ENCODE measurements at places on chromosomes 3 and 15.
A peak's percentile ranks its signal among the peaks of the same experiment; 100 is the strongest.

- H3K4me1 ChIP-seq = no peaks in the 10 kb centered on the region
- no peak overlapping the region for H3K27ac ChIP-seq
Observed at GRCh38 chr3:16570113-16570512, 35.1 kb downstream of the DAZL start.

DNA sequence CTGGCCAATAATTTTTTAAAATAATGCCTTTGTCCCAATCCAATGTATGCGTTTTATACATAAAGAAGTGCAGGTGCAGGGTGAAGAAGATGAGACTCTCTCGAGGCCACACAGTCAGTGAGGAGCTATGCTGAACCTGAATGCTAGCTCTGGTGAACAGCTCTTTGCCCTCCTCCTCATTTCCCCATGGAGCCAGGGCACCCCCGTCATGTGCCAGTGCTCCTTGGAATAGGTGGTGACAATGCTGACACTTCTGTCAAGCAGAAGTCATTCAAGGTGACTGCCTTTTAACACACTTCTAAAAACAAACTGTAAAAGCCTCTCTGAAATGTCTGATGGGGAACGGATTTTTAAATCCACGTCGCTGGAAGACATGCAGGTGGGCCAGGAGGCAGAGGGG lies 162.4 kb upstream of the WNT5A start:
- H3K36me3 ChIP-seq = no peaks in the 10 kb centered on the region
- peaks cover 7% of the 10 kb centered on the region for H3K4me1 ChIP-seq
- no peak overlapping the region for H3K4me3 ChIP-seq

GRCh38 chr3:137992592-137992991 lies 17.4 kb upstream of the CLDN18 start:
- no peak for DNase-seq
- no peak overlapping the region for H3K27ac ChIP-seq
- peaks cover 4% of the 10 kb centered on the region for H3K27me3 ChIP-seq
- H3K4me3 ChIP-seq = no peak overlapping the region
- H3K4me1 ChIP-seq = no peaks in the 10 kb centered on the region

- no peaks in the 10 kb centered on the region for H3K4me1 ChIP-seq
- H3K27me3 ChIP-seq = peaks cover 36% of the 10 kb centered on the region
- H3K36me3 ChIP-seq = no peaks in the 10 kb centered on the region
- peak; percentile 73 for DNase-seq
Observed at GRCh38 chr3:16177962-16178627, 3.6 kb downstream of the GALNT15 start.

DNA sequence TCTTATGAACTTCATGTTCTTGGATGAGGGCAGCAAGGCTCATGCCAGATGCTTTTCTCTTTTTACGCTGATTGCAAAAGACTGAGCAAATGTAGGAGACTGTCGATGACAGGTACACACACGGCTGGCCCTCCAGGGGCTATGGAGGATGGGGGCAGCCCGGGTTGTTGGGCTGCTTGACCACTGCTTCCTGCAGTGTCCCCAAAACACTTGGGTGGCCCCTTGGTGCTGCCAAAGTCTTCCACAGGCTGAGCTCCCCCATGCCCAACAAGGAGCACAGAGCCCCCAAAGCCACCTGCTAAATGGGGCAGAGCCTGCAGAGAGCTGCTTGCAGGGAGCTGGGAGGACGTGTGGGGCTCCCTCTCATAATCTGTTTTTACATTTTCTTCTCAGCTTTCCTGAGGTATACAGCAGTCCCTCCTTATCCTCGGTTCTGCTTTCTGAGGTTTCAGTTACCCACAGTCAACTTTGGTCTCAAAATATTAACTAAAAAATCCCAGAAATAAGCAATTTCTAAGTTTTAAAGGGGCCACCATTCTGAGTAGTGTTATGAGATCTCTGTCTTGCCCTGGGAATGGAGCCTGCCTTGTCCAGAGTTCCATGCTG lies 7.3 kb downstream of the PRR23E start:
- H3K36me3 ChIP-seq = no peaks in the 10 kb centered on the region
- no peak overlapping the region for H3K4me3 ChIP-seq
- no peak overlapping the region for H3K27ac ChIP-seq
- H3K4me1 ChIP-seq = no peaks in the 10 kb centered on the region

DNA sequence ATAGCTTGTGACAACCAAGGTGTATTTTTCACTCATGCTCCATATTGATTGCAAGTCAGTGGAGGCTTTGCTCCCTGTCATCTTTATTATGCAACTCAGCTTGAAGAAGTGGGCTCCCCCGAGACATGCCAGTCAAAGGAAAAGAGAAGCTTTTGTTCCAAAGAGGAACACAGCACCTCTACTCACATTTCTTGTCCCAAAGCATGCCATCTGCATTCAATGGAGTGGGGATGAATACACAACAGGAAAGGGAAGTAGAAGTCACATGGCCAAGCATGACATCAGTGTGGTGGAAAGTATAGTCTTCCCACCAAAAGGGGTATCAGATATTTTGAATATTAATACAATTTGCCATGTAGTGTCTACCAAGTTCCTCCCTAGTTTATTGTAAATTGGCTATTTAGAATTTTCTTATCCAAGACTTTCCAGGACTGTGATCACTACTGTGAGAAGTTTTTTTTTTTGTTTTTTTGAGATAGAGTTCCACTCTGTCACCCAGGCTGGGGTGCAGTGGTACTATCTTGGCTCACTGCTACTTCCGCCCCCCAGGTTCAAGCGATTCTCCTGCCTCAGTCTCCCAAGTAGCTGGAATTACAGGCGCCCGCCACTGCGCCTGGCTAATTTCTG lies 114.5 kb downstream of the GMPS start:
- H3K27me3 ChIP-seq = peaks cover 12% of the 10 kb centered on the region
- H3K36me3 ChIP-seq = no peaks in the 10 kb centered on the region
- no peak overlapping the region for H3K27ac ChIP-seq
- no peak for DNase-seq

- no peak overlapping the region for H3K27ac ChIP-seq
- H3K27me3 ChIP-seq = peaks cover 8% of the 10 kb centered on the region
- no peaks in the 10 kb centered on the region for H3K4me1 ChIP-seq
- no peaks in the 10 kb centered on the region for H3K36me3 ChIP-seq
- H3K4me3 ChIP-seq = no peak overlapping the region
- no peak for DNase-seq
Observed at GRCh38 chr15:57495041-57495440, 96.7 kb upstream of the MYZAP start.
